Glutamatergic neuron (in vitro differentiated cells): ENCODE measurements at places on chromosomes 12 and 14.

DNA sequence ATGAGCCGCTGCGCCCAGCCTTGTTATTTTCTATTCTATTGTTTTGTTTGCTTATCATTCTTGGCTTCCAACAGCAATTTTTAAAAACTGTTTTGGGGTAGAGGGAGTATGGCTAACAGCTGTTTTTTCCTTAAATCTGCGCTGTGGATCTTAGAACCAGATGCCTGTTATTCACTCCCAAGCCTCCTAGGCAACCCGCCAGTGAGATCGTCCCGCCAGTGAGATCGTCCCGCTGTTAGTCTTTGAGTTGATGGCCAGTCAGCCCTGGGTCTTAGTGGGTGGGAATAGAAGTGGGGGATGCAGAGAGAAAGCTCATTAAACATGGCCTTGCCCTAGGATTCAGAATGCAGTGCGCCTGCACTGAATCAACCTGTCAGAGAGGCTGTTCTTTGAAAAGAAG is 67.3 kb upstream of the BICD1 start:
- DNase-seq, result no peak

DNA sequence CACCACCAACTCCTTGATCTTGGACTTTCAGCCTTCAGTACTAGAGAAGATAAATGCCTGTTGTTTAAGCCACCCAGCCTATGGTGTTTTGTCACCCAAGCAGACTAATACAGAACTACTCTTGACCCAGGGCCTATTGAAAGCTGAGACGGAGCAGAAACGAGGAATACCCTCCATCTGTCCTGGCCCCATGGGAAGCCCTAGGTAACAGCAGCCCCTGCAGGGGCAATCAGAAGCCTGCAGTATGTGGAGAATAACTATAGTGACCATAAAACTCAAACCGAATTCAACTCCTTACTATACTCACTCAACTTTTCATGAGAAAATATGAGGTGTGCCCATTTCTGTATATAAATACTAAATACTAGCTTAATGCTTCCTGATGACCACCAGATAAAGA is 307.4 kb downstream of the NUAK1 start:
- peak; percentile 24 for DNase-seq

GRCh38 chr12:47014474-47014873 is 64.9 kb upstream of the PCED1B start:
- no peak for DNase-seq

- DNase-seq, result no peak
Observed at GRCh38 chr12:54156578-54156977, 32.2 kb downstream of the SMUG1 start.

DNA sequence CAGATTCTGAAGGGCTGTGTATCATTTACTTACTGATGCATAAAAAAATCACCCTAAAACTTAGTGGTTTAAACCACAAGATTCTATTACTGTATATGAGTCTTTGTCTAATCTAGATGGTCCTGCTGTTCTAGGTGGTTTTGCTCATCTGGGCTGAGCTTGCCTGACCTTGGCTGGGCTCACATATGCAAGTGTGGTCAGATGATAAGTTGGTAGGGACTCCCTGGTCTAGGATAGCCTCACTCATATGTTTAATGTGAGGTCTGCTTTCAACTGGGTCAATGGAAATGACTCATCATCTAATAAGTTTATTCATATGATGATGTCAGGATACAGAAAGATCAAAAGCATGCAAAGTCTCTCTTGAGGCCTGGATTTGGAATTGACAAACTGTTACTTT is 887.8 kb downstream of the TRHDE start:
- no peak for DNase-seq

DNA sequence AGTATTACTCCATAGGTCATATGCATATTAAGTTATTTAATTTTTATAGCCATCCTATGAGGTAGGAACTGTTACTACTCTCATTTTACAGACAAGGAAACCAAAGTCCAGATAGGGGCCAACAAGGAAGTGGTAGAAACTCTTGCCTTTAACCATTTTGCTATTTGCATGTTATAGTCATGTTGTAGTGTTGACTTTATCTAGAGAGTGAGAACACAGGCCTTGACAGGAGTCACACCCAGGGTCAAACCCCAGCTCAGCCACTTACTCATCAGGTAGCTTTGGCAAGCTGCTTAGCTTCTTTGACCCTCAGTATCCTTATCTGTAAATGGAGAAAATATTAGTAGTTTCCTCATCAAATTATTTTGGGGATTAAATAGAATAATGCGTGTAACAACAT is 156.2 kb downstream of the CAND1 start:
- DNase-seq, result no peak

DNA sequence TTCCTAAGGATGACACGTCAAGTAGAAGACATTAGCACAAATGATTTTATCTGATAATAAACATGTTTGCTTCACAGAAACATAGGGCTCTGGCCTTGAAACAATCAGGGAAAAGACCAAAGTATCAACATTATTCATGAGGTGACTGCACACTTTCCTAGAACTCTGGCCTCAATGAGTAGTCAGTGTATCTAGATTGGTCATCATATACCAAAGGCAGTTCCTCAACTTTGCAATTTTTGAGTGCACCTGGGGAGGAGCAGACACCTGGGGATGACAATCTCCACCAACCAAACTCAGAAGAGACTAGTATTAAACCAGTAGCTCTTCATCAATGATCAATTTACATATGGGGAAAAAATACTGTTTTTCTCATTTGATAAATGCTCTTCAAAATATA is 4.5 kb downstream of the EDDM3A start:
- no peak for DNase-seq

GRCh38 chr12:117430246-117430645 is 68.8 kb upstream of the NOS1 start:
- no peak for DNase-seq

DNA sequence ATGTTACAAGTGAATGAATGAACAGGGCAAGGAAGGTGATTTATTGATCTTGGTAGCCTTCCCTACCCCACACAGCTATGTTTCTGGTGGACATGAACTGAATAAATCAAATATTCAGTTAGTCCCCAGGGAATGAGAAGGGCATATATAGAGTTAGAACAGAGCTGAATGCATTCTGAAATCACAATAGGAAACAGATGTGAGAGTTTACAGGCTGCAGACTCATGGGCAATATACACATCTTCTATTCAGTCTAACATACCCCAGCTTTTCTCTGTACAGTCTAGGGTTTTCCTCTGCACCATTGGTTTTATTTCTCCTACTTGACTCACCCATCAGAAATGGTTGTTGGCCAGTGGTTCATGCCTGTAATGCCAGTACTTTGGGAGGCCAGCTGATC is 7.3 kb upstream of the STX2 start:
- no peak for DNase-seq

DNA sequence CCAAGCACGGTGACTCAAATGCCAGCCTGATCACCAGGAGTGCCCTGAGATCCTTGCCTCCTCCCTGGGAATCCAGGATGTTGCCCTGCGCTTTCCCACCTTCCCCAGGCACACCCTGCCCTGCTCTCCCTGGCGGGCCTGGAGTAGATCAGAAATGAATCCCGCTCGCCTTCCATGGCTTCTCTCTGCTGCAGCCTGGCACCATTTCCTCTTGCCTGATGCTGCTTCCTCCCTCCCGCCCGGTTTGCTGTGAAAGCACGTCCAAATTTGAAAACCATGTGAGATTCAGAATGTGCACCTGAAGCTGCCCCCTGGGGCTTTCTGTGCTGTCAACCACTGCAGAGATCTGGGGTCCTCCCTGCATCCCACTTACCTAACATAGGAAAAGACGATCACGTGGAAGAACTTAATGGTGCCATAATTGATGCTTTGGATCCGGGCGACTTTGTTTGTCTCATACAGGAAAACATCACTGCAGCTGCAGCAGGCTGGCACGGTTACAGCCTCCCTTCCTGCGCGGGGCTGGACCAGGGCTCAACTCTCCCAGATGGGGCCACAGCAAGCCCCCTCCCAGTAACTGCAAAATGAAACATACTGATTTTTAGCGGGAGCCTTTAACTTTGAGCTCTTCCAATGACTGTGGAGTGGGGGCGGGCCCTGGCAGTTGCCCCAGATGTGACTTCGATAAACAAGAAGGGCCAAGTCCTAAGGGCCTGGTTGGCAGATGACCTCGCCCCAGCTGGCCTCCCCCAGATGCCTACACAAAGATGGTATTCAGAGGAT is 24.9 kb upstream of the C12orf76 start:
- DNase-seq, result no peak

GRCh38 chr14:58430156-58430555 is 2.6 kb downstream of the KIAA0586 start:
- DNase-seq, result no peak

DNA sequence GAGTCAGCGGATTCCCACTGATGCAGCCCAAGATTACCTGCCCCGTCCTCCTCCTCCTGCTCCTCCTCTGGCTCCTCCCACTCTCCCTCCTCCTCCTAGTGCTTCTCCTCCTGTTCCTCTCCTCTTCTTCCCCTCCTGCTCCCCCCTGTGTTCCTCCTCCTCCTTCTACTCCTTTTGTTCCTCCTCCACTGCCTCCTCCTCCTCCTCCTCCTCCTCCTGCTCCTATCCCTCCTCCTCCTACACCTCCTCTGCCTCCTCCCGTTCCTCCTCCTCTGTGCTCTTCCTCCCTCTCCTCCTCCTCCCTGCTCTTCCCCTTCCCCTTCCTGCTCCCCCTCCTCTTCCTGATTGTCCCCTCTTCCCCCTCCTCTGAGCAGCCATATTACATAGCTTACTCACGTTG is 141.3 kb downstream of the CACNA1C start:
- DNase-seq, result no peak

GRCh38 chr12:30967026-30967425 is 40.5 kb downstream of the TSPAN11 start:
- no peak for DNase-seq

DNA sequence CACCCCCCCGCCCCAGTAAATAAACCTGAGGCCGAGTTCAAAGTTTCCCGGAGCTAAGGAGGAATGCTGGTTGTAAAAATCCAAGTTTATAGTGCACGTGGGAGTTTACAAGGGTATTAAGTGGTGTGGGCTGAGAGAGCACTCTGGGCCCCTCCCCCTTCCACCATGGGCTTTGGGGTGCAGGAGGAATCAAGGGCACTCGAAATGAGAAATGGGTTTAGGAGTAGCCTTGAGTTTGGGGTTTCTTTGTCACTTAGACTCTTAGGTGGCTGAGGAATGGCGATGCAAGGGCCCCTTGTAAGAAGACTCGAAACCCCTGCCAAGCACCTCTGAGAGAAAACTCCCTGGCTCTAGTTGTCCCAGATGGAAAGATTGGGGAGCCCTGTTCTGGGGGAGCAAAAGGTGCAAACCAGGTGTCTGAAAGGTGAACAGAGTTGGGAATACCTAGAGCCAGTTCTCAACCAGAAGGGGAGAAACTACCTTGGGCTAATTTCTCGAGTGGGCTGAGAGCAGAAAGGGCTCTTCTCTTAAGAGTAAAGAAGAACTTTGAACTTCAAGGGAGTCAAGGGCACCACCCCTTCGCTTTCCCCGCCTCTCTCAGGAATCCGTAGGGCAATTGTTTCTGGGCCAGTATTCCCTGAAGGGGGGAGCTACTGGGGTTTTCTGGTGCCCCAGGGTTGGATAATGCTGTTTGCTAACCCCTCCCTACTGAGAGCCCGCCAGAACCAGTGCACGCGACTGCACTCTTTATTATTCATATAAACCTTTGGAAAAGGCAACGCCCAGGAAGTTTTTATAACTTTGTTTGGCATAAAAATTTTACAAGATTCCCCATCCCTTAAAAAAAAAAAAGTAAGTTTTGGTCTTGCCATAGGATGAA is 4.0 kb upstream of the HOTAIR start:
- no peak for DNase-seq

DNA sequence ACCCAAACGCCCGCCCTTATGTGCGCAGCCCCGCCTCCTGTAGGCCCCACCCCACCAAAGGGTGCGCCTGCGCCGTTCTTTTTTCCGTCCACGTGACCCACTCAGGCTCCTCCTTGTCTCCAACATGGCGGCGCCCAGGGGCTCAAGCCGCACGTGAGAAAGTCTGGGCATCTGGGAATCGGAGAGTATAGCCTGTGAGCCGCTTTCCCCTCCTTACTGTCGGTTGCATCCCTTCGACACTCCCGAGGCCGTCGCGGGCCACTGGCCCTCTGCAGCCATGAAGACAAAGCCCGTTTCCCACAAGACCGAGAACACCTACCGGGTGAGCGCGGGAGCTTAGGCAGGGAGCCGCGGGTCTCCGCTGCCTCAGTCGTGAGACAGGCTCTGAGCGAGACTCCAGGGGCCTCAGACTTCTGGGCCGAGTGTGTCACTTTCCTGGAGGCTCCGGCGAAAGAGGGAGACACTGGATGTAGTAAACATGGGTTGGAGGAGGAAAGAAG is at the start of gene UTP20:
Gene UTP20, plus strand, starts transcription at position 100 of the 500 bp plus-strand sequence. Its CDS starts 178 bp downstream, at position 278.
- peak; percentile 96 for DNase-seq

GRCh38 chr14:105249182-105250007 is 1.1 kb downstream of the BTBD6 start:
- no peak for DNase-seq

- no peak for DNase-seq
Observed at GRCh38 chr12:13005649-13006048, 5.6 kb upstream of the HEBP1 start.

DNA sequence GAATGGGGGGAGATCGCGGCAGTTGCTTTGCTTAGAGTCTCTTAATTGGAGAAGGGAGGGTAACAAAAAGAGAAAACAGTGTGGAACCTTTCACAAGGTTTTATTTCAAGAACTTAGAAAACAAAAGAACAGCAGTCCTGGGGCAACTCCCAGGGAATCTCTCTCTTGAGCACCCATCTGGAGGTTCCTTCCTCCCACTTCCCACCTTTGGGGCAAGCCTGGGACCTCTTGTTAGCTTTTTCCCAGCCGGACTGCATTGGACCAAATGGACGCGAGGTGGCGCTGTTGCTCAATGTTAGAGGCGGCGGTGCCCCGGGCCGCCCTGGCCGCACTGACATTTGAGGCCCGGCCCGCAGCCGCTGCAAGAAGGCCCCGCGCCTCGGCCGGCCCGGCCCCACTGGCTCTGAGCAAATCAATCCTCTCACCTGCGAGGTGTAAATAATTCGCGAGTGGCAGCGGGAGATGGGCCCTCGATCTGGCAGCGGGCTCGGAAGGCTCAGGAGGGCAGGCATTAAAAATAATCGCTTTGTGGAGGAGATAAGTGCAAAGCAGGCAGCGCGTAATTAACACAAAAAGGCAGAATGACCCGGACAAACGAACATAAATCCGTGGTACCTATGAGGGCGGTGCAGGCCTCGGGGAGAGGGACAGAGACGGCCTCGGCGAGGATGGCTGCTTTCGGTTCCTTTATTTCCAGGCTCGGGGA is 2.8 kb upstream of the HOXC8 start:
- peak; percentile 91 for DNase-seq

- DNase-seq, result no peak
Observed at GRCh38 chr14:36767603-36768281, 106.1 kb downstream of the PAX9 start.

DNA sequence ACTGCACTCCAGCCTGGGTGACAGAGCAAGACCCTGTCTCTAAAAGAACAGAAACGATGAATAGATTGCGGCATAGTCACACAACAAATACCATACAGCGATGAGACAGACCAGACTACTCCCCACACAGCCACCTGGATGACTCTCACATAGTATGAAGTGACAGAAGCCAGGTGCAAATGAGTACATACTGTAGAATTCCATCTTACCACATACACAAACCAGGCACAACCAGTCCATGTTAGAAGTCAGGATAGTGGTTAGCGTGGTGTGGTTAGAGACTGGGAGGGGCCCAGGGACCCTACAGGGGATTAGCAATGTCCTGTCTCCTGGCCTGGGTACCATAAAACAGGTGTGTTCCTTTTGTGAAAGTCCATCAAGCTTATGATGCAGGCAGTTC is 53.8 kb downstream of the FAM222A start:
- DNase-seq, result no peak

GRCh38 chr12:107152315-107152714 is 59.0 kb upstream of the CRY1 start:
- DNase-seq, result no peak
